ENCODE measurements at places on chromosomes 4 and X.

- no peak for DNase-seq
Measured at GRCh38 chrX:128616933-128617332, 564.7 kb upstream of the ACTRT1 start.

GRCh38 chr4:159227984-159228383 lies 125.1 kb downstream of the RAPGEF2 start:
- DNase-seq = no peak

DNA sequence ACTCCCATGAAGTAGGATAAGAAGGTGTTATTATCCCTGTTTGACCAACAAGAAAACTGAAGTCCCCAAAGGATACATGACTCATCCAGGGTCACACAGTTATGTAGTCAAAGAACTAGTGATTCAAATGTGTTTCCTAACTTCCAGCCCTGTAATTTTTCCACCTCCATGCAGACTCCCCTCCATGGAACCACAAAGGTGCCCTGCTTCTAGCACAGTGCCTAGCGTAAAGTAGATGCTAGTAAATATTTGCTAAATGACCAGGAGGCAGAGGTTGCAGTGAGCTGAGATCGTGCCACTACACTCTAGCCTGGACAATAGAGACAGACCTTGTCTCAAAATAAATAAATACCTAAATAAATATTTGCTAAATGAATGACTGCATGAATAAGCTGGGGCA lies 55.8 kb downstream of the FRMPD3 start:
- DNase-seq = no peak

GRCh38 chr4:153084980-153085630 lies 119.1 kb upstream of the TRIM2 start:
- DNase-seq = peak; percentile 94

GRCh38 chrX:22135171-22135711 lies 103.1 kb downstream of the PHEX start:
- no peak for DNase-seq

GRCh38 chr4:6788123-6788522 lies 5.6 kb downstream of the KIAA0232 start:
- peak; percentile 5 for DNase-seq

GRCh38 chr4:163866728-163867315 lies 372.3 kb downstream of the TMA16 start:
- DNase-seq = no peak

DNA sequence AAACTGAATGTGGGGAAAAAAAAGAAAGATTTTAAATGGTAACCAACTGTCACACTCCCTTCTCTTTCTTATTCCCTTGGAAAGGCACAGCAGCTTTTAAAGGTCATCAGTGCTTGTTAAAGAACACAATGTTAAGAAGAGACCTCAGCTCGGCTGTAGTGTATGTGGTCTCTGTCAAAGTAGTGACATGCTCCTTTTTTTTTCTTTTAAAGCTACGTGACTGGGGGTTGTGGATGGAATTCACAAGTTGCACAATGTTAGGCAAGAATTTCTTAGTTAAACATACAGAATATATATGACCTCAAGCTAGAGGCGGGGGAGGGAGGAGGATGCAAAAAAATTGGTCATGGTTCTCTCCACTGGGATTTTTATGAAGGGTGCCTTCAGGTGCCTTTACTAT lies 45.6 kb downstream of the OCRL start:
- peak; percentile 41 for DNase-seq

- peak; percentile 3 for DNase-seq
Measured at GRCh38 chr4:150818661-150819060, 196.4 kb downstream of the LRBA start.

DNA sequence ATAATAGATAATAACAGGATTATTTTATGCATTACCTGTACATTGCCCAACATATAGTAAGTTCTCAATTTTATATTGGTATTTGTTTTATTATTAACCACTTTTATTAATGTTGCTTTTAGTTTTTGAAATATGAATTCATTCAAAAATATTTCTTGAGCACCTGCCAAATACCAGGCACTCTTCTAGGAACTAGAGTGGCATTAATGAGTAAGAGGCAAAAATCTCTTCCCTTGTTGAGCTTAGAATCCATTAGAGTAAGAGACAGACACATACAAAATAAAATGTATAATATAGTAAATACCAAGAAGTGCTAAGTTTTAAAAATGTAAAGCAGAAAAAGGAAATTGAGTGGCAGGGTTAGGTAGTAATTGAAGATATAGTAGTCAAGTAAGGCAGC lies 45.8 kb downstream of the TET2 start:
- DNase-seq = no peak

- no peak for DNase-seq
Measured at GRCh38 chrX:38886112-38886511, 84.9 kb downstream of the MID1IP1 start.

- DNase-seq = no peak
Measured at GRCh38 chr4:17787315-17787714, 5.9 kb upstream of the FAM184B start.

- DNase-seq = no peak
Measured at GRCh38 chrX:1462596-1463251, 10.0 kb upstream of the ASMTL start.

DNA sequence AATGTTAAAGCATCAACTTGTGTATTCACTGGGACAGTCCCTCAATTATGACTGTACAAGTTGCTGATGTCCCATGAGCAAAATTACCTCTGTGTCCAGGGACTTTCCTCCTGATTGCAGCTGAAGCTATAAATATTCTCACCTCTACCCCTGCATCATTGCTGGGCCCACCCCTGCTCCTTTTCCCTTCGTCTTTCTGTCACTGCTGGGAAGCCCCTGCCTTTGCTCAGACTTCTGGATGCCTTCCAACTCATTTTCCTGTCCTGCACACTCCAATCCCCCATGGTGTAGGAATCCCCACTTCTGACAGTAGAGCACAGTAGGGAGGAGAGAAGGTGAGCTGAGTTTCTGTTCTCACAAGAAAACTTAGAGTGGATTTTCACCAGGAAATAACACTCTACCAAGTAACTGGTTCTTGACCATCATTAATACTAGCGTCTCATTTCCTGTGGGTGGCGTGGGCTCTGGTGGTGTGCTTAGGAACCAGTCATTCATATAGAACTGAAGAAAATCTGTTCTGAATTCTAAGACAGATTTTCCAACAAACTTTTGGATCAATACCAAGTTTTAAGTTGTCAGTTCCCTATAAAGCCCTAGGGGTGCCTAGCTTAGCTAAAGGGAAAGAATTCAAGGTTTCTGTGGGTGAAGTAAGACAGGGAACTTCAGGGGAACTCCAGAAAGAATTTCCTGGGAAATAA lies 136.2 kb upstream of the MED14 start:
- peak; percentile 81 for DNase-seq

GRCh38 chr4:1767061-1767769 lies 25.9 kb upstream of the FGFR3 start:
- DNase-seq = no peak

DNA sequence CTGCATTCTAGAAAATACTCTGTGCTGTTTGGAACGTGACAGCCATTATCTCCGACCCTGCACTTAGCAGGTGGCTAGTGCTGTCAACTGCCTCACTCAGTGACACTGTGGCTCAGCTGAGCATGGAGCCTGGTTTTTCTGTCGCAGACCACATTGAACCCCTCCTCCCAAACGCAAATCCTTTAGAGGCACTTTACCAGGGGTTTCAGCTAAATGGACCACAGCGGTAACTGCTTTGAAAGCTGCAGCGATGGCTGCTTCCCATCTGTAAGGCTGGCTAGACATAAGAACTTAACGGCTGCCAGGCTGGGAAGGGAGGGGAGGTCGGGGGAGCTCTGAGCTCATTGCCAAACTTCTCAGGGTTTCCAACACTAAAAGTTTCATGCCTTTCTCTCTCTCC lies 8.1 kb downstream of the SLC34A2 start:
- DNase-seq = no peak

DNA sequence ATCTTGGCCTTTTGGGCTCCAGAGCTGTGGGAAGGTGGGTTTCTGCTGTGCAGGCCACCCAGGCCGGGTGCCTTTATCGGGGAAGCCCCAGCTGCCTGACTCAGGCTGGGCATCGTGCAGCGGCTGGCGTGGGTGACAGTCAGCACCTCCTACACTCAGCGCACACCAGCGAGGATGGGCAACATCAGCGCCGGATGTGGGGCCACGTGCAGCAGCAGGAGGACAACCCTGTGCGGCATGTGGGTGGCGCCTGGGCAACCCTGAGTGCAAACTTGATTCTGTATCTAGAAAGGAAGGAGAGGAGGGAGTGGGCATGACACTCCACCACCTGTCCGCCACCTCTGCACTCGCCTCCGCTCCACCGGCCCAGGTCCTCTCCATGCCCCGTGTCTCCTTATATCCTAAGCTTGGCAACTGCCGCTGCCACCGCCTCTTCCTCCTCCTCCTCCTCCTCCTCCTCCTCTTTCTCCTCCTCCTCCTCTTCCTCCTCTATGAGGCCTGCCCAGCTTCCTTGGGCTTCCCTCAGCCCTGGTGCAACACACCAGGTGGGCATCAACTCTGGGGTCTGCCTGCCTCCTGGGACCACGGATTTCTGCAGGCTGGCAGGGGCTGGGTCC lies 107.4 kb upstream of the AFAP1 start:
- DNase-seq = no peak

- no peak for DNase-seq
Measured at GRCh38 chr4:154368060-154368459, 123.5 kb downstream of the DCHS2 start.

GRCh38 chr4:144174401-144175067 lies 34.0 kb upstream of the GYPA start:
- DNase-seq = peak; percentile 81

Data from inflammatory macrophage treated with lipopolysaccharide for 1 hour (primary cell).